ENCODE measurements at places on chromosomes 1 and 21.

DNA sequence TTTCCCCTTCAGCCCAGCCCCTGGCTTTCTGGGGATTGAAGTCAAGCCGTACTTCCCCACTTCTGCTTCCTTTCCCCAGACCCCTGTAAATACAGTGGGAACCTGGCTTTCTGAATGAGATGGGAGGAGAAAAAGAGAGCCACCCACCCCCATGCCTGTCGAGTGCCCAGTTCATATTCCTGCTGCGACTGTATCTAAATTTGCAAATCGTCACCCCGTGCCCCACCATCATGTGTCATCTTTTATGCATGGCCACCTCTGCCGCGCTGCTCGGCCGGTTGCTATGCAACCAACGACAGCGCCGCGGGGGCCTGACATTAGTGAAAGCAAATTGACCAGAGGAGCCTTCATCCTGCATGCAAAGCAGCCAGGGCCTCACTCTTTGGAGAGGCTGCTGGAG lies 143.0 kb downstream of the ELAVL4 start:
- DNase-seq = no peak

GRCh38 chr1:67983867-67984266 lies 66.6 kb downstream of the DIRAS3 start:
- no peak for DNase-seq

- no peak for DNase-seq
Measured at GRCh38 chr1:62046927-62047326, 147.7 kb upstream of the L1TD1 start.

- no peak for DNase-seq
Measured at GRCh38 chr1:53348486-53349368, 20.9 kb upstream of the LRP8 start.

DNA sequence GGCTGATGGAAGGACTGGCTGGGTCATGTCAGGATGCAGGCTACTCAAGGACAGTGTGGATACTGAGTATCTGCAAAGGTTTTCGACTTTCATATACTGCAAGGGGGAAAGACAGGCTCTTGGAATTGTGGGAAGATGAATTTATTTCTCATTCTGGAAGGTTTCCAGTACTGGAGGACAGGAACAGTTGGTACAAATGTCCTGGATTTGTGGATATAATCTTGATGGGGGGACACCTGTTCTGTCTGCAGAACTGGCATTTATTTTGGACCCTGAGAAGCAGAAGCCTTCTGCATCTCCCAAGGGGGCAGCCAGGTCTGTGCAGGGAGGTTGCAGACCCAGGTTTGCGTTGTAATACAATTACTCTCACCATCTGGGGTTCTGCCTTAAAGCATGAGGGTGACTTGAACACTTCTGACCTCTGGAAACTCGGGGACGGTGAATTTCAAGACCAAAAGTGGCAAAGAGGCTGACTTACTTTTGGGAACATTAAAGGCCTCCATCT lies 65.8 kb downstream of the NOS1AP start:
- no peak for DNase-seq

DNA sequence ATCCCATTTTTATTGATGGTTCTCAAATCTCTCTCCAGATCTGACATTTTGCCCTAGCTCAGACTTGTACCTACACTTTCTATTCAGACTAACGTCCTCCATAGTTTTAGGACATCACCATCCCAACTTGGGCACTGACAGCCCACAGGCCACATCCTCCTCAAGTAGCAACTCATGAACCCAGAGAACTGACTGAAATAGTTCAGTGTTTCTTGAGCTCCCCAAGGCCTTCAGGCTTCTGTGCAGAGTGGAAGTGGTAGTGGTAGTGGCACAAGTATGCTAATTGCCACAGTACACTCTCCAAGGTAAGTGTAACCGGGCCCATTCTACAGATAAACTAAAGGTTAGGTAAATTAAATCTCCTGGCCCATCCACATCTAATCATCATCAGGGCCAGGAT lies 112.6 kb downstream of the SLC45A1 start:
- DNase-seq = no peak

GRCh38 chr1:112721966-112722524 lies 6.9 kb upstream of the PPM1J start:
- no peak for DNase-seq

GRCh38 chr21:31612894-31613785 lies 46.4 kb upstream of the SOD1 start:
- no peak for DNase-seq

DNA sequence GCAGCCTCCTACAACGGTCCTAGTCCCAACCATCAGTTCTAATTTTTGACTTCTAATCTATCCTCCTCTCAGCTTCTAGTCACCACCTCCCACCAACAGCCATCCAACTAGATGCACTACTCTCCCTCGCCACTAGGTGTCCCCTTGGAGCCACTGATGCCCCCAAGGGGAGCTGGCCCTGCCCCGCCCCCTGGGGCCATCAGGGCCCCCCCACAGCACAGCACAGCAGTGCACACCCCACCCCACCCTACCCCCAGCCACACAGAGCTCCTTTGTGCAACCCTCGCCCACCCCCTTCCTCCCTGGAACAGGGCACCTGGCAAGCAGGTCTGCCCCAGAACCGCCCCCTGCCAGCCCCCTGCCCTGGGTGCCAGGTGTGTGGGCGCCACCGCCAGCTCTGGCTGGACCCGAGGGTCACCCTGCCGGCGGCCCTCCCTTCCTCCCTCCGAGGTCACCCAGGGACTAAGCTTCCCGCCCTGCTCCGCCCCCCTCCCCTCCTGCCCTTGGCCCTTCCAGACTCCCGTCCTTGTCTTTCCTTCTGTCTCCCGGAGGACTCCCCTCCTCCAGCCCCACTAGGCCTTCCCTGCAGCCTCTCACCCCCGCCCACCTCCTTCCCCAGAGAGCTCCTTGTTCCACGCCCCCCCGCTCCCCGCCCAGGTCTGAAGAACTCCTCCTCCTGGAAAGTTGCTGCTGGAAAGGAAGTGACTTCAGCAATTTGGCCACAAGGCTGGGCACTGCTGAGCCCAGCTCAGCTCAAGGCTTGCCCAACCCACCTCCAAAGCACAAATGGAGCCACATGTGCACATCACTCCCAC lies 47.0 kb downstream of the AHDC1 start:
- peak; percentile 93 for DNase-seq

- DNase-seq = no peak
Measured at GRCh38 chr1:227712648-227713047, 22.5 kb downstream of the JMJD4 start.

GRCh38 chr1:110210604-110211495 lies 736 bp downstream of the KCNC4 start:
- DNase-seq = peak; percentile 55

- no peak for DNase-seq
Measured at GRCh38 chr1:185245466-185245865, 71.6 kb downstream of the IVNS1ABP start.

DNA sequence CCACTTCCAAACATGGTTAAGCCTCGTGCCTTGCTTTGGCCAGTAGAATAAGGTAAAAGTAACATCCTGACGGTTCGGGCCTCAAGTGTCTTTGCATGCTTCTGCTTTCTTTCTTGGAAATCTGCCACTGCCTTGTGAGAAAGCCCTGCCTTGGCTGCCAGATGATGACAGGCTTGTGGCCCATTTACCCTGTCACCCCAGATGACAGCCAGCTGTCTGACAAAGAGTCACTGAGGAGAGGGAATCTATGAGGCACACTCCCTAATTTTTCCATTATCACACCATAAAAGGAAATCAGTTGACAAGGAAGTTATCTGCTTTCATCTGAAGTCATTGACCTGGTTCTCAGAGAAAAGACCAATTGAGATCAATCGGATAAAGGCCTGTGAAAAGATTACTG lies 199.8 kb downstream of the USH2A start:
- no peak for DNase-seq

GRCh38 chr21:32135401-32136363 lies 143.2 kb downstream of the MIS18A start:
- DNase-seq = peak; percentile 63

DNA sequence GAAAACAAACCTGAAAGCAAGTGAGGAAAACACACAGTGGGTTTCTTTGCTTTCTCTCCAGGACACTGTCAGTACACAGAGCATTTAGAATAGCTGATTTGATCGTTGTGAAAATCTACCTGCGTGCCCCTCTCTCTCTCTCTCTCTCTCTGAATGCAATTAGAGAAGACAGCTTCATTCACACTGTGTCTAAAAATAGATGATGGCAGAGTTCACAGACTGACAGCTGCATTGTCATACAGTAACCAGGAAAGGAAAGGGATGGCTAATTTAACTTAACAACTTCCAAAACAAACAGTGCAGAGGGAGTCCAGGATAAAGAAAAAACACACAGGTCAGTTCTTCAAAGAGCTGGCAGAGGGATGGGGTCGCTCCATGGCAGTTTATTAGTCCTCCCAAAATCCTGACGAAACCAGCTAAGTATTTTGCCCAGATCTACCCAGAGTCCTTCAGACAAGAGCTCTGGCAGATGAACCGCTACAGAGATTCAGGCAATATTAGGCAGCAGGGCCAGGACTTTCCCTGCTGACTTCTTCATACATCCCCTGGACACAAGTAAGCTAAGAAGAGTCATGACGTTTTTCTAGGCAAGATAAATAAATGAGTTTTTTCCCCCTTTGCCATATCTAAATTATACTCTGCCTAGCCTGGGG lies 58.9 kb downstream of the WLS start:
- DNase-seq = no peak

GRCh38 chr1:903305-903704 lies 20.4 kb upstream of the SAMD11 start:
- no peak for DNase-seq

GRCh38 chr1:56229186-56229585 lies 350.2 kb downstream of the PLPP3 start:
- peak; percentile 34 for DNase-seq

DNA sequence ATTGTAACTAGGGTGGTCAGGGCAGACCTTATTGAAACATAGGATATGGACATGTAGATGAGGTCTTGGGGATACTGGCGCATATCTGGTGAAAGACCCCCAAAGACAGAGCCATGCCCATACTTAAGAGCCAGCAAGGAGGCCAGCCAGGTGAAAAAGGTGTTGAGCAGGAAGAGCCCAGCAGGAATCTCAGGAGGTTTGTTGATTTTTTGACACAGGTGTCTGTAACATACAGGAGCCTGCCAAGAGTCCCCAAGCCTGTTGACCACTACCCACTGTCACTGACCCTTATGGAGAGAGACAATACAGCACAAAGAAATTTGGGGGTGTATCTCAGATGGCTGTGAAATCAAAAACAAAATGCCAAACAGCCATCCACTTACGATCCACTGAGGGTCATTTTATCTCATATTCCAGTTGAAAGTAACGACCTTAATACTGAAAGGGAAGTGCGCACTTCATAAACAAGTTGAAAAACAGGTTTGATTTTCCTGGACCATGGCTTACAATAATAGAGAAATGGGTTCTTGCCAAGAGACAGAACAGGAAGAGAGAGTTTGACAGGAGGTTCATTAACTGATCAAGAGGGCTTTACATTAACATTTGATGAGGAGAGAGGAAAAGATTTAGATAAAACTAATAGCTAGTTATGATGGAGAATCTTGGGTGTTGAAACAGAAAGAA lies 163.6 kb downstream of the GLUL start:
- DNase-seq = no peak

- no peak for DNase-seq
Measured at GRCh38 chr1:162716123-162716522, 74.4 kb upstream of the HSD17B7 start.

GRCh38 chr1:56570924-56571372 lies 8.4 kb downstream of the PLPP3 start:
- DNase-seq = no peak

GRCh38 chr1:3503525-3503886 lies 49.0 kb downstream of the ARHGEF16 start:
- DNase-seq = no peak

DNA sequence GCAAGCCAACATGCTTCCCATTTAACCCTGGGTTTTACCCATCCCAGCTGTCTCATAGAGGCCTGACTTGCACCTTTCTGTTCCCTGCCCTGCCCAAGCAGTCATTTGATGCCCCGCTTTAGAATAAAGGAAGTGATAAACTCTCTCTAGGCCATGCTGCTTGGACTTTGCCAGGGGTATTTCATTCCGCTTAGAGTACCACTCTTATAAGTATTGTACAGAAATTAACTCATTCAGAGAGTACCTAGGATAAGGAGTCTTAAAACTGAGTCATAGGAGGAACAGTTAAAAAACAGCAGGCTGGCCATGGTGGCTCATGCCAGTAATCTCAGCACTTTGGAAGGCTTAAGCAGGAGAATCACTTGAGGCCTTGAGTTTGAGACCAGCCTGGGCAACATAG lies 21.0 kb upstream of the LYST start:
- no peak for DNase-seq

GRCh38 chr1:22418312-22418711 lies 33.3 kb upstream of the ZBTB40 start:
- DNase-seq = no peak

DNA sequence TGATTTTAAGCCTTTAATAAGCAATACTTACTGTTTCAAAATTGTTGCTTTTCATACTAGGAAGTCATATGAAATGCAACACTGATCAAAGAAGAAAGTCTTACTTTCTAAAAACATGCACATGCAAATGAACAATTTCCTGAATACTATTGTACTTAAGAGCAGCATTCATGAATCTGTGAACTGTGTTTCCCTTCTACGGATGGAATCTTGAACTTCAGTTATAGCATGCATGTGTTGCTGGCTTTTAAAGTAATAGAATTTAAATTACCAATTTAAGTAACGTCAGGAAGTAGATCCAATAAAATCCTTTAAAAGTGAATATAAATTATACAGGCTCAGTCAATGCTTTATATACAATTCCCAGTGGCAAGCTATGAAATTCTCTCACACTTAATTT lies 348.9 kb downstream of the KCNT2 start:
- DNase-seq = no peak

DNA sequence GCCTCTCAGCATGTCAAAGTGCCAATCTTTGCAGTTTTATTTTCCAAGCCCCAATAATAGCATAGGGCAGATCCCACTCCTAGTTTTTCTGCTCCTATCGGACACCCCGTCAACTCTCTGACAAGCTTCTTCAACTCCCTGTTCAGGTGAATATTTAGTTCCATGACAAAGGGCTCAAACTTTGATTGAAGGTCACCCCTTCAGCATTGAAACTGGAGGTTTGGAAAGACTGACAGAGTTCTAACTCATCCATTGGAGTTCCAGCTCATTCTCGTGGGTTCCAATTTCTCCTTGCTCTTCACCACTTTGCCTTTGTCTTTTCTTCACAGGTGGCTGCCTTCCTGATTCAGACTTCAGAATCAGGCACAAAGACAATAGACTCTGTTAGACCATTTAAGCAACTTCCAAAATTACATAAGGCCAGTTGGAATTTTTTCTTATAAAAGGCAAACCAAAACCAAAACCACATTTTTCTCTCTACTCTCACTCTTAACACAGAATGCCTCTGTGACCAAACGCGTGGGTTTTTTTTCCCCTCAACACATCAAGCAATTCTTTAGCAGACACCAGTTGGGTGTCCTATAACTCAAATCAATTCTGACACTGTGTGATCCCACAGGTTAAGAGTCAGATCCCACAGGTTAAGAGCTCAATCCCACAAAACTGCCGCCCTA lies 169.3 kb upstream of the USP25 start:
- DNase-seq = no peak

Measured in left hindlimb (tissue), 1 donor.